ENCODE measurements at places on chromosomes 12 and 14.

- DNase-seq: no peak
Measured at GRCh38 chr12:91988086-91988923, 157.3 kb downstream of the BTG1 start.

DNA sequence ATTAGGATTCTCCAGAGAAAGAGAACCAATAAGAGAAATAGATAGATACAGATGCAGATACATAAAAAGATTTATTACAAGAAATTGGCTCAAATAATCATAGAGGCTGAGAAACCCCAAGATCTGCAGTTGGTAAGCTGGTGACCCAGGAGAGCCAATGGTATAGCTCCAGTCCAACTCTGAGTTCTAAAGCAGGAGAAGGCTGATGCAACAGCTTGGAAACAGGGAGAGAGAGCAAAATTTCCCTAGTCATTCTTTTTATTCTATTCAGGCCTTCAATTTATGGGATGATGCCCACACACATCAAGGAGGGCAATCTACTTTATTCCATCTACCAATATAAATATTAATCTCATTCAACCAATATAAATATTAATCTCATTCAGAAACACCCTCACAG is 218.2 kb downstream of the PRKD1 start:
- no peak for DNase-seq

DNA sequence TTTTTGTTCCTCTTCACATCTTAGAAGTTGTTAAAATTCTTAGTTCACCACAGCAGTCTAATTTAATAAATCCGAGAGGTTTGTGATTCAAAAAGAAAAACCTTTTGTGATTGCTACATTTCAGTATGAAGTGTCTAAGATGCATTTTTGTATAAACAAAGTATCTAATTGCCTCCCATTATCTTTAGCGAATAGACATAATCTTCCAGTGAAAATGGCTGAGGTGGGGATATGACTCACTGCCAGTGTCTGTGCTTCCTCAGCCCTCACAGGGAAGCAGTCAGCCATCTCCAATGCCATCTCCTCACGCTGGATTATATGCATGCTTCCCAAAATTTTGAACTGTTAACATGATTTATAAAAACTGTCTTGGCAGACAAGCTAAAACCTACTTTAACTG is 7.6 kb downstream of the GCH1 start:
- DNase-seq: no peak

DNA sequence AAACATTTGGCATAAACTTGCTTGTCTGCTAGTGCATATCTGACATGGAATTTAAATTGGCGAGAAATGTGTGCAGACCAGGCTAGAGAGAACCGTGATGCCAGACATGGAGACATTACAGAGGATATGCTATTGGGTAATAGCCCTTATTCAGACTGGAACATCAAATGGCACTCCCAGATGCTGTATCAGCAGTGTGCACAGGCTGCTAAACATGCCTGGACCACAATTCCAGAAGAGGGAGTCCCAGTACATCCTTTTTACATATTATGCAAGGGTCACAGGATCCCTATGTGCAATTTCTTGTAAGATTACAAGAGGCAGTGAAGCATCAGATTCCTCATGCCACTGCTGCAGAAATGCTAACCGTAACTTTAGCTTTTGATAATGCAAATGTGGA is 354.5 kb upstream of the FOXG1 start:
- no peak for DNase-seq

DNA sequence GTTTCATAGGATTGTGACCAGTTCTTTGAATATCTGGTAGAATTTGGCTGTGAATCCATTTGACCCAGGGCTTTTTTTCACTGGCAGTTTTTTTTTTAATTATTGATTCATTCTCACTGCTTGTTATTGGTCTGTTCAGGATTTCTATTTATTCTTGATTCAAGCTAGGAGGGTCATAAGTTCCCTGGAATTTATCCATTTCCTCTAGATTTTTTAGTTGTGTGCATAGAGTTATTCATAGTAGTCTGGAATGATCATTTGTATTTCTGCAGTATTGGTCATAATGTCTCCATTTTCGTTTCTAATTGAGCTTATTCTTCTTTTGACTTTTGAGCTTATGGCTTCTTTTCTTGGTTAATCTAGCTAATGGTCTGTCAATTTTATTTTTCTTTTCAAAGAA is 291.6 kb downstream of the AKAP6 start:
- DNase-seq: no peak

GRCh38 chr12:115394496-115395220 is 710.7 kb upstream of the TBX3 start:
- DNase-seq: no peak
